ENCODE measurements at places on chromosomes 5 and 9.

DNA sequence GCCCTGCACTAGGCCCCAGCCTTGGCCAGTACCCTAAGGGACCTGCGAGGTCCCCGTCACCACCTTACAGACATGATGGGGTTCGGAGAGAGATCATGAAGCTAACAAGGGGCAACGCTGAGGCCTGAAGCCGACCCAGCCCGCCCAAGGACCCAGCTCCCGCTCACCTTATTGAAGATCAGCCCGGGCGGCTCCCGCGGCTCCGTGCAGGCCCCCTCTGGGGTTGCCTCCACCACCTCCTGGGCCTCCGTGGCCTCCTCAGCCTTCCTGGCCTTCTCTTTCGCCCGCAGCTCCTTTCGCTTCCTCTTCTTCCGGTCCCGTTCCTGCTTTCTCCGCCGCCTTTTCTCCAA lies 3.6 kb downstream of the SURF6 start:
- no peak for DNase-seq

GRCh38 chr5:110623874-110624273 lies 102.6 kb downstream of the TMEM232 start:
- DNase-seq = no peak

- DNase-seq = no peak
Measured at GRCh38 chr5:111447099-111447498, 65.2 kb downstream of the STARD4 start.

- DNase-seq = no peak
Measured at GRCh38 chr5:169112016-169112415, 188.9 kb downstream of the SLIT3 start.

DNA sequence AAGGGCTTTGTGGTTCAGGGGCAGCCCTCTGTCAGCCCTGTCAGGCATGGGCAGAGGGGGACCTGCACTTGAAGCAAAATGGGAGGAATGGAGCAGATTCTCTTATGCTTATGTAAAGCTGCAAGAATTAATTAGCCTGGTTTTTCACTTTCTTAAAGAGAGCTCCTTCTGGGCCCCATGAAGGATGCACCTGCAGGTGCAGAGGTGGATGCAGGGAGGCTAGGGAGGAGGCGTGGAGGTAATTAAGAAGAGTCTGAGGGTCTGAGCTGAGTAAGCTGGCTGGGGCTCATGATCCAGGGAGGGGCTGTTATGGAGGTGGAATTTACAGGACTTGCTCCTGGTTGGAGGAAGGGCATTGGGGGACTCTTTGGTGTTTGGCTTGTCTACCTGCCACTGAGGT lies 22.0 kb downstream of the NSG2 start:
- DNase-seq = no peak

DNA sequence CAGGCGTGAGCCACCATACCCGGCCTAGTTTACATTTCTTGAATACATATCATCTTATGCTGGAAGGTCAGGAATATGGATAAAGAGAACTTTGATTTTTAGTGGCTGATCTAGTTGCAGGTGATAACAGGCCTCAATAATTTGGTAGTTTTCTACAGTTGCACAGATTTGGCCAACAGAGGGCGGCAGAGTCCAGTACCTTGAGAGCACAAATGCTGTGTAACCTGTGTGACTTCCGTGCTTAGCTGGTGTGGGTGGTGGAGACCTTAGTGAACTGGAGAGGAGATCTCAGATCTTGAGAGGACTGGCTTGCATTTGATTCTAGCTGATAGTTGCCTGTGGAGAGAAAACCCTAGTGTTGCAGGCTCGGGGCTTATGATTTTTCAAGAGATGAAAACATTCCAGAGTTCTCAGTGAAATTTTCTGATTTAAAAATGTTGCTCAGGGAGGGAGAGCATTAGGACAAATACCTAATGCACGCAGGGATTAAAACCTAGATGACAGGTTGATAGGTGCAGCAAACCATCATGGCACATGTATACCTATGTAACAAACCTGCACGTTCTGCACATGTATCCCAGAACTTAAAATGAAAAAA lies 17.4 kb upstream of the GPR151 start:
- peak; percentile 86 for DNase-seq

GRCh38 chr9:34267660-34268059 lies 61.4 kb downstream of the KIF24 start:
- no peak for DNase-seq

DNA sequence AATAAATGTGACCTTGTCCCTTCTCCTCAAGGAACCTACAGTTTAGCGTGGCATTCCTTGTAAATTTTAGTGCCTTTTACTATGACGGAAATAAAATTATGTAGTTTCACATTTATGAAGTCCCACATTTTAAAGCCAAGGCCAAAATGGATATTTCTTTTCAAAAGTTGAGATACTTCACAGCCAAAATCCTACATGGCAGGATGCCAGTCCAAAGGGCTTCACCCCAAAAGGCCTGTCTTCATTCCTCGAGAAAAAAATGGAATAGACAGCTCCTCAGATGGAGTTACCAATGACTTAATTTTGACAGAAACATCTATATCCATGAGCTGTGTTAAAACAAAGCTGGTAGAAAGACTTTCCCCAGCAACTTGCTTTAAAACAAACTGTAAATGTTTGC lies 211.2 kb downstream of the GLIS3 start:
- DNase-seq = no peak

- DNase-seq = no peak
Measured at GRCh38 chr9:19938990-19939733, 150.3 kb upstream of the SLC24A2 start.

- DNase-seq = no peak
Measured at GRCh38 chr5:161547406-161547737, 847 bp upstream of the GABRB2 start.

GRCh38 chr5:10046676-10047075 lies 203.0 kb downstream of the ATPSCKMT start:
- no peak for DNase-seq

GRCh38 chr9:69604568-69605219 lies 67.5 kb downstream of the APBA1 start:
- DNase-seq = no peak

DNA sequence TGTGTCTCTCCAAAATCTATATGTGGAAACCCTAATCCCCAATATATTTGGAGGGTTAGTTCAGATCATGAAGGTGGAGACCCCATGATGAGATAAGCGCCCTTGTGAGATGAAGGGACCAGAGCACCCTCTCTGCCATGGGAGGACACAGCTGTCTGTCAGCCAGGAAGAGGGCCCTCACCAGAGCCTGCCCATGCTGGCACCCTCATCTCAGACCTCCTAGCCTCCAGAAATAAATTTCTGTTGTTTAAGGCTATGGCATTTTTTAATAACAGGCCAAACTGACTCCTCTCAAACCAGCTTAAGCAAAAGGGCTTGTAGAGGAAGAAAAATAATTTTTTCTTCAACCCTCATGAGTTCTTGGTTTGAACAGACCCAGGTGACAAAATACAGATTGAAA lies 79.2 kb upstream of the MAMDC2 start:
- DNase-seq = no peak

DNA sequence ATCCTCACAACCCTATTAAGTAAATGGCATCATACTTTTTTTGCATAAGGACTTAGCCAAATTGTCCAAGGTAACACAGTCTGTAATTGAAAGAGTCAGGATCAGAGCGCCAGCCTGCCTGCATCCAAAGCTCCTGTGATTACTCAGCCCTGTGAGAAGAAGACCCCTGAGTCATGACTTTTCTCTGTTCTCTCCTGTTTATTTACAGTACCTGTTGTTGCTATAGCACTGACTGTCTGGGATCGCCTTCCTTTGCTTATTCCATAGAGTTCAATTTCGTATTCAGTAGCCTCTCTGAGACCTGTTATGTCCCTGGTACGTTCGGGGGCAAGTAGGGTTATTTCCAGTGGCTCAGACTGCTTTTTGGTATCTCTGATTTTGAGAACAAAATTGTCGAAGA lies 71.8 kb downstream of the TNC start:
- no peak for DNase-seq

DNA sequence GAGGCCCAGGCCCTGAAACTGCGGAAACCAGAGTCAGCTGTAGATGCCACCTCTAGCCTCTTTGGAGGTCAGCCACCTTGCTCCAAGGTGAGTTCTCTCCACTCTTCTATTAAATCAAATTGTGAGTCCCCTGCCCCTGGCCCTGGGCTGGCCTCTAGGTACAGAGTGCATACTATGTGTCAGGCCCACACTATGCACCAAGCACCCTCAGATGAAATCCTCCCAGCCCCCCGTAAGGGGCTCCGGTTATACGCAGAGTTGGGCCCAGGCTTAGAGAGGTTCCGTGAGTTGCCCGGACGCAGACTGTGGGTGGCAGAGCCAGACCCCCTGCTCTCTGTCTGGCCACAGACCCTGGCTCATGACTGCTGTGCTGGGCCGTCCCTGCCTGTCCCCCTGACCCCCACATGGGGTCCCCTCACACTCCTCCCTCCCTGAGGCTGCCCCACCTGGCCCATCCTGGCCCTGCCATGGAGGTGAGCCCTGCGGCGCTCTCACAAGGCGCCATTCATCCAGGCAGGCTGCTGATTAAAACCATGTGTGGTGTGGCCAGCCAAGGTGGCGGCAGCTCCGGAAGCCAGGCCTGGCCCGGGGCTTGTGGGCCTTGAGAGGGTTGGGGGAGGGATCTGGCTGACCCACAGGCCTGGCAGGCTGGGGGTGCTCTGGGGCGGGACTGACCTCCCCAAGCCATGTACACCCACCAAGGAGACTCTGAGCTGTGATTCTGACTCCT lies 65.5 kb upstream of the SYNPO start:
- DNase-seq = no peak
